GDM1 (cell line): ENCODE measurements at places on chromosomes 13 and 19.

- DNase-seq = no peak
These were observed 2.5 kb downstream of the RPS28 start for GRCh38 chr19:8323781-8324185.

- no peak for DNase-seq
These were observed 6.4 kb upstream of the PROZ start for GRCh38 chr13:113151745-113152690.

GRCh38 chr13:114330086-114330485 is 15.8 kb downstream of the CHAMP1 start:
- DNase-seq = no peak

GRCh38 chr19:17946965-17947784 is 14.4 kb downstream of the CCDC124 start:
- DNase-seq = no peak

DNA sequence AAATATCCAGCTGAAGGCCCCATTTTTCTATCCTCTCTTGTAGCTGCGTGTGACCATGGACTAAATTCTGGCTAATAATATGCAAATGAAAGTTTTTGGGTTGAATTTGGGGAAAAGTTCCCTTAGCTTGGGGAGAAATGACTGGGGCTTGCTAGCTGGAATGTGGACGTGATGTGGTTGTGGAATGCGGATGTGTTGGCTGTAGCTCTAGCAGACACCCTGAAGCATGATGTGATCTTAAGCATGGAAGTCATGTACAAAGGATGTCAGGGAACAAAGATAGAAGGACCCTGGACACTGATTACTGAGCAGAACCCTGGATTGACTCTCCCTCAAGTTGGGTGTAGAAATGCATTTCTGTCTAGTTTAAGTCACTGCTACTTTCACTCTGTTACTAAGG is 25.4 kb upstream of the SCEL start:
- DNase-seq = no peak
